OCI-LY7 (cell line): ENCODE measurements at places on chromosomes 5 and 9. TPM values are rescaled to one million over a fixed set of nuclear protein-coding genes. Genes with fewer than 3 reads are reported as not detected.

DNA sequence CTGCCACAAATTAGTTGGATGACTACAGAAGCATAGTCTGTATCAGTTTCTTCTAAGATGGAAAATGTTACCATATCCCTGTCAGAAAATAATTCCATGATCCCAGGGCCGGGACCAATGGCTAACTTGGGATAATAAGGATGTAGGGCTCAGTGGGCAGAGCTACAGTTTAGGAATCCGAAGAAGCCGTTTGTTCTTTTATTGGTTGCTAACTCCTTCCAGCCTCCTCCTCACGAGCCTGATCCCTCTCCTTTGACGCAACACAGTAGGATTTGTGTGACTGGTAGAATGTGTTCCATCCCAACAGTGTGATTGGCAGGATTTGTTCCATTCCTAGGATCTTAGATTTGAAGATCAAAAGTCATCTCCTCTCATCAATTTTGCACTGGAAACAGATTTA is 496.9 kb downstream of the AGTPBP1 start:
- DNase-seq: no peak

GRCh38 chr5:61319388-61320146 is 12.5 kb upstream of the ZSWIM6 start:
- DNase-seq: peak; percentile 15

The KCNIP1 gene
- not detected in 2 replicates for total RNA-seq

DNA sequence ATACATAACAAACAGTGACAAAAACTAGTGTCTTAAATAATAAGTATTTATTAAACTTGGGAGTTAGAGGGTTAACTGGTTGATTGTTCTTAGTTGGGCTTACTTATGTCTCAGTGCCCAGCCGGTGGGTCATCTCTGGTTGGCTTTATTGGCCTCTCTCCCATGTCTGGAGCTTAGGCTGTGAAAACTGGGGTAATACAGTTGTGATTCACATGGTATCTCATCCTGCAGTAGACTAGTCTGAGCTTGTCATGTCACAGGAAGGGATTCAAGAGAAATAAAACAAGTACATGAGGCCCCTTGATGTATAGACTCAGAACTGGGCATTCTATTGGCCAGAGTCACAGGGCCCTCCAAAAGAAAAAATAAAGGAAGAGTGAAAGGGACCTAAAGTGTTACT is 466.4 kb upstream of the SMC2 start:
- DNase-seq: no peak

- DNase-seq: no peak
Measured at GRCh38 chr9:120740132-120740531, 25.9 kb upstream of the MEGF9 start.

The CD74 gene
- total RNA-seq: 1,759 and 1,769 TPM in 2 replicates

GRCh38 chr9:107548298-107549142 is 59.0 kb upstream of the KLF4 start:
- no peak for DNase-seq

The PLCXD3 gene
- total RNA-seq: not detected in 2 replicates

The OR1J2 gene
- not detected in 2 replicates for total RNA-seq

GRCh38 chr9:134226221-134226930 is 62.0 kb upstream of the RNU6ATAC start:
- DNase-seq: no peak

The RUSC2 gene
- not detected in 2 replicates for total RNA-seq

DNA sequence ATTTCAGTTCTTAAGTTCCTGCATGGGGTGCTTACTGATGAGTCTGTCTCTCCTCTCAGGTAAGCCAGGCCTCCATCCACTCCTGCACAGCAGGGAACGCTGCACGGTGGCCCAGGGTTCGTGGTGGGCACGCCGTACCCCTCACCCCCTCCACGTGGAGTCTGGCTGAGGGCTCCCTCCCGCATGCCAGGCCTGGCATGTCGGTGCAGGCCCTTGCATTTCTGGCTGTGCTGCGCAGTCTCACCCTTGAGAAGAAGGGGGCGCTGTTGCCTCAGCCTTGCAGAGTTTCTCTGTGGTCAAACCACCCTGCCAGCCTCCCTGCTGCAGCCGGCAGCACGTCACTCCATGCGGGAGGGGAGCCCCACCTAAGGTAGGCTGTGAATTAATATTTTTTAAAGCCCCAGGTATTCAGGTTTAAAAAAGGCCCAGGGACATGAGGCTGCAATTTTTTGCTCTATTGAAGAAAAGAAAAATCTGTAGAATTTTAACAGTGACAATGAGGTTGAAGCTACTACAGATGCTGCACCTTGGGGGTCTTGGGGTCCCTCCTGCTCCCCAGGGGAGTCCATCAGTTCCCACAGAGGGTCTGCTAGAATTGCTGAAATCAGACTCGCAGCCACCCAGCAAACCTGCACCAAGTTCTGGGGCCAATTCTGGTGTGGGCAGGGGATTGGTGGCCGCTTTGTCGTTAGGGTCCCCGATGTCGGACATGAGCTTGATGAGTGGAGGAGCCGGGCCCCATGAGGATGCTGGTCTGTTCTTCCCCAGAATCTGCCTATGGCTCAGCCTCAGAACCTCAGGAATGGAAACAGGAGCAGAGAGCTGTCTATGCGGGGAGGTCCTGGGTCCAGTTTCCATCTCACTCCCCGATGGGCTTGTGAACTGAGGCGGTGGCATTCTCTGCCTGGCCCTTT is 52.6 kb downstream of the TENT4A start:
- DNase-seq: peak; percentile 64

DNA sequence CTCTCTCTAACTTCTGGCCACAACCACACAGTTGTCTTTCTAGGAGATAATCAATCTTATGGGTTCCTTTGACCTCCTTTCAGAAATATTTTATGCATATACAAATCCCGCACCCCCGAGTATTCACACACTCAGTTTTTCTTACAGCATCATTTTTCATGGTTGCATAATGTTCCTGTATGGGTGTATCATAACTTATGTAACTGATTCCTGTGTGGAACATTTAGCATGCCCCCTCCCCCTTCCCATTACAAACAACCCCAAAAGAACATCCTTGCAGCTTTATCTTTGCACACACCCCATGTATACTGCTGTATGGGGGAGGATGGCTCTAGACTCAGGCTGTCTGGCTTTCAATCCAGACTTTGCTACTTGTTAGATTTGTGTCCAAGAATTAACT is 93.8 kb downstream of the PSD2 start:
- no peak for DNase-seq

The ATP6V1G1 gene
- total RNA-seq: 99.0 and 105 TPM in 2 replicates

- DNase-seq: peak; percentile 2
Measured at GRCh38 chr5:120684749-120685415, 220.8 kb downstream of the PRR16 start.
